NCI-H2171 (cell line): ENCODE measurements at places on chromosomes 2 and 18.

DNA sequence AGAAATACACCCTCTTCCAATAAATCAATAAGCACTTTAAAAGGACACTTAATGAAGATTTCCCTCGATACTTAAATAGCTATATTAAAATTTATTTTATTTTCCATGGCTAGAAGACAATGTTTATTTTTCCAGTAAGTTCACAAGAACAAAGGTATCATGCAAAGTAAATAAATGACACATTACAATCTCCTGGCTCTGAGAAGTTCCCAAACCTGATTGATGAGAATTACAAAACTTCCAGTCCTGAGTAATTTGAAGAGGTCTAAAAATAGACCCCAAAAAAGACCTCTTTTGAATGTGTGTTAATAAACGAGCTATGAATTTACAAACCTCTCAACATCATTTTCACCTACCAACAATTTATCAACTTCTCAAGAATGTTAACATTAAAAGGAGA is 1.5 kb upstream of the PEX13 start:
- DNase-seq: no peak

DNA sequence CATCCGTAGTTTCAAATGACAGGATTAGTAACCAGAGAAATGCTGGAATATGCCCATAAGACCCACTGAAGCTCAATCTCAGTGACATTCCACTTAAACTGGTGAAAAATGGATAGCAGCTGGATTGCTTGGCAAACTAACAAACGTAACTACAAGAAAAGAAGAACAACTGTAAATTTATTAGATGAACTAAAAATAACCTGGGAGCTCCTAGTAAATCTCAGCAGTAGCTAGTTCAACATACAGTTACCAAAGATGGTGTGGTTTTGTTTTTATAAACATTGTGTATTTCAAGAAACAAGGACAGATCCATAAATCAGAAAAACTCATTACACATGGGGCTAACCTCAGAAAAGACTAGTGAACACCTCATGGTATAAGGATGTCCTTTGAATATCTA is 531.9 kb downstream of the XIRP2 start:
- DNase-seq: no peak

DNA sequence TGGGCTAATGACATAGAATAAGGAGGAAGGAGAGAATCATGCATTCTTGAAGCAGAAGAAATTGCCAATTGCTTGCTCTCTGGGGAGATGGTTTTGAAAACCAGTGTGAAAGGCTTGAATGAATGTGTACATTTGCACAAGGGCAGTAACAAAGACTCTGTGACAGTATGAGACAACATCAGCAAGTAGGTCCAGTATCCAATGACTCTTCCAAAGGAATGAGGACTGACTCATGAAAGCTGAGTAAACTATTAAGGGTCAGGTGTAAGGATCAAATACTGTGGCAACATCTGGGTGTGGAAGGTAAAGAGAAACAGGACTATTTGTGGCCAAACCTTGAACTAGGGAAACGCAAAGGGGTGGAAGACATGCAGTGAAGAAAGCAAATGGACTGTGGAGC is 886.0 kb upstream of the CHAC2 start:
- no peak for DNase-seq

GRCh38 chr2:121532347-121532766 is 1.7 kb downstream of the RNU4ATAC start:
- no peak for DNase-seq

GRCh38 chr2:8148260-8149006 is 533.4 kb upstream of the ID2 start:
- DNase-seq: no peak

GRCh38 chr18:50142441-50143120 is 52.4 kb downstream of the MYO5B start:
- DNase-seq: no peak
